ENCODE measurements at places on chromosomes 13 and 19.

- peak; percentile 59 for DNase-seq
These were observed 11.1 kb downstream of the FTL start for GRCh38 chr19:48975947-48976847.

GRCh38 chr19:2212861-2213711 is 23.0 kb downstream of the PLEKHJ1 start:
- no peak for DNase-seq

- DNase-seq: no peak
These were observed 32.2 kb upstream of the TM9SF2 start for GRCh38 chr13:99469041-99469440.

DNA sequence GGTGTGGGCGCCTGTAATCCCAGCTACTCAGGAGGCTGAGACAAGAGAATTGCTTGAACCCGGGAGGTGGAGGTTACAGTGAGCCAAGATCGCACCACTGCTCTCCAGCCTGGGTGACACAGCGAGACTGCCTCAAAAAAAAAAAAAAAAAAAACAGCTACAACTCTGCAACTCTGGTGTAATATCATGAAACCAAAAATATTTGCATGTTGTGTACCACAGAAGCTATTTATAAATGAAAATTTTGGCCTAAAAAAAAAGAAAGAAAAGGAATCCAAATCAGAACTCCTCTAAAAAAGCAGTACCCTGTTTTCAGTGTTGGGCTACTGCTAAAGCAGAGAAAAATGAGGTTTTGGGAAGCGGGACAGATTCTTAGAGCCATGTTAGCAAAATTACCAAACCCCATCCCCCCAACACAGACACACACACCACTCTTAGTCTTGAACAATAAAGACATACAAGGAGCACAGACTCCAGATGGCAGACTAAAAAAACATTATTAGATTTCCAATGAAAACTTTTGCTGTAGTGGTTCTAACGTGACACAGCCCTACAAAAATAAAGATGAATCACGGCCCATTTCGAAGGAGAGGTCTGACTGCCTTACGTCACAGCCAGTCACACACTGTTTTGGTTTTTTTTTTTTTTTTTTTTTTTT is 51.5 kb downstream of the INSR start:
- DNase-seq: no peak

DNA sequence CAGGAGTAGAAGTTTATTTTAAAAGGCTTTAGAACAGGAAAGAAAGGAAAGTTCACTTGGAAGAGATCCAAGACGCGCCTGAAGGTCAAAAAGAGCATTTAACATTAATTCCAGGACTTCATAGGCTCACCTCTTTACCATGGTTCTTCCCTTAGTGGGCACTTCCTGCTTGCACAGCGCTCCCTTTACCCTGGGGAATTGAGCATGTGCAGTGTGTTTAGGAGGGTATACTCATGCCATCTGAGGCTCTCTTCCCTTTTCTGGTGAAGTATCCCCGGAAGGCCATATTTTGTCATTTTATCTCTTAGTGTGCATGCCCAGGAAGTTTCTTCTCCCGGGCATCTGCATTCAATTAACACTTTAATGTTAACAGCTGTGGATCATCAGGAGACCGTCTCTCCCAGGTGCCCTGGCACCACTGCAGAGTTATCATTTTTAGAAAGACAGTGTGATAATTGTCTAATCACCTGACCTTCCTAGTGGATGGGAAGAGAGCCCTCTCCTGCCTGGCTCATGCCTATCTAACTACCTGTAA is 66.1 kb upstream of the ABCC4 start:
- no peak for DNase-seq

DNA sequence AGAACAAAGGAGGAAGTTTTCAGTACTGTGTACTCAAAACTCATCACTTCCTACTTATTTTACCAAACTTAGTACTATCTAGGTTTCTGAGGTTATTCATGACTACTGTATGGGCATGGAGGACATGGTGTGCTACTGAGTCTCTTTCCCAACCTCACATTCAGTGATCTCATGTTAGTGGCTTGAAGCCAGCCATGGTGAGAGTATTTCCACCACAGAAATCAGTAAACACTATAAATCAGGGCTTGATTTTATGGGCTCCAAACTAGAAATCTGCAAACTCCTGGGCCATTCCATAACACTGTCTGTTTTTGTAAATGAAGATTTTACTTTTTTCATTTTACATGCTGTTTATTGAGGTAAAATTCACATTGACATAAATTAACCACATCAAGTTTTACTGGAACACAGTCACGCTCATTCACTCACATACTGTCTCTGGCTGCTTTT is 19.7 kb downstream of the MED26 start:
- DNase-seq: no peak

DNA sequence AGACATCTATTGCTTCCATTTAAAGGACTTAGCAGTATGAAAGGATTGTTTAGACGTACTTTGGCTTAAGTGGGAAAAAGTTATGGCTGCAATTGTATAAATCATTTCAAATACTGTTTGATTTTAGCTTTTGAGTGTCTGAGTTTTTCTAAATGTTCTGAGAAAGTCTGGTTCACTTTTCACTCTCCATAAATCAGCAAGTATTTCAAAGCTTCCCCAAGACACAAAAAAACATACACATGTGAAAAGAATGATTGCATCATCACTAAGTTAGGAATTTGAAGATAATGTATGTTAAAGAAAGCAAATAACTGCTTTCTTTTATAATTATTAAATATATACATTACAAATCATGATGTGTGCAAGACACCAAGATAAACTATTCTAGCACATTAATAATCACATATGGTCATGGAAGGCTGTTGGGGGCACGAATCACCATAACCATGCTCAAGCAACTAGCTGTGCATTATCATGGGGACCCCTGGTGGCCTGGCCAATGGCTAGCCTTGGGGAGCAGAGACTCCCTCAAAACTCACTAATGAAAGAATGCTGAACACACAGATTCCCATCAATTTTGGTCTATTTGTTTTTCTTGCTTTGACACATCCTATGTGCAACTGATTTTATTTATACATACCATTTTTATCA is 111.1 kb downstream of the MIPEP start:
- no peak for DNase-seq

GRCh38 chr13:113121928-113122471 is 599 bp upstream of the F10 start:
- no peak for DNase-seq

DNA sequence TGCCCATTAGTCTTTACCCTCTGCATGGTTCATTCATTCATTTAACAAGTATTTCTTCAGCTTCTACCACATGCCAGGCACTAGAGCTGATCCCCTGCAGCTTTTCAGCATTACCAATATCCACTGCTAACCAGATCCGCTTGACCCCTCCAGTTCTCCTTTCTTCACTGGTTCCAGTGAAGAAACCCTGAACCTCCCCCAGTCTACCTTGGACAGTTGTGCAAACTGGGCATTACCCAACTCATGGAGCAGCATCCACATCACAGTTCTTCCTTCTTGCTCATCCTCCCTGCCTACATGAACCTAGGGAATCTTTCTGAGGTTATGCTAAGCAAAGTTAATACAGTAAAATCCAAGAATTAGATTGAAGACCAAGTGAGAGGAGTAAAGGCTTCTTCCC is 78.7 kb upstream of the SERP2 start:
- no peak for DNase-seq

DNA sequence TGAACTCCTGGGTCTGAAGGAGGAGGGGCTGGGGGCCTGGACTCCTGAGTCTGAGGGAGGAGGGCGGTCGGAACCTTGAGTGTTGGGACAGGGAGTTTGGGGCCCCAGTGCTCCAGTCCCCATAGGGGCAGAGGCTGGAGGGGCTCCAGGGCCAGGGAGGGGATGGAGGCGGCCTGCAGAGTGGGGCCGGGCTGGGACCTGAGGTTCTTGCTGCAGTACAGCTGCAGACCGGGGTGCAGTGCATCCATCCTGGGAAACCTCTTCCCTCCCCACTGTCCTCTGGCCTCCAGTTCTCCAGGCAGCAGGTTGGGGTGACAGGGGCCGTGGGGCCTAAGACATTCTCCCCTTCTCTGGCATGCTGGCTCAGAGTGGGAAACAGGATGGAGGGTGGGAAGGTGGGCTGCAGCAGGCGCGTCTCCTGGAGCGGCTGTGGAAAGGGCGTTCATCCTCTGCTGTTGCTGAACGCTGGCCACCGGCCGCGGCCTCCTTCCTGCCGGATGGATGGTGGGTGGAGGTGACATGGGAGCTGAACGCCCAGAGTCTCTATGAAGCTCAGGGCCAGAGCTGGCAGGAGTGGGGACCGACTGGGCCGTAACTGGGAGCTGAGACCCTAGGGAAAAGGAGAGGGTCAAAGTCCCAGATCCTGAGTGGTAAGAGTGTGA is 1.6 kb downstream of the BRSK1 start:
- no peak for DNase-seq

- DNase-seq: no peak
These were observed at the start of gene NPHS1 for GRCh38 chr19:35852029-35852780. NPHS1 (minus strand) TSS chr19:35852504; CDS start chr19:35851837, 667 bp downstream.

GRCh38 chr19:33514885-33515551 is 6.6 kb downstream of the PEPD start:
- DNase-seq: peak; percentile 13

DNA sequence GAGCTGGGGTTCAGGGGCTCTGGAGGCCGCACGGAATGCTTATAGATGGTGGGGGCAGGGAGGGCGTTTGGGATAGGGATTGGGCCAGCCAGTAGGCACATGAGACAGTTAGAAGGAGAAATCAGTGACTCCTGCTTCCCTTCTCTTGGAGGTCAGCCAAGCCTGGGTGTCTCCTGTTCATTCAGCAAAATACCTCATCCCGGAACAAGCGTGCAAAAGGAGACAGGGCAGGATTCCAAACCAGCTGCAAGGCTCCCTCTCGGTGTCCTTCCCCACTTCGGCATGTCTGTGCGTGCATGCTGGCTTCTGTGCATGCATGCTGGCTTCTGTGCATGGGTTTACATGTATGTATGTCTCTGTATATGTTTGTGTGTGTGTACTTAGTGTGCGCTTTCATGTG is 37.3 kb upstream of the PEPD start:
- DNase-seq: no peak
